Panc1 (cell line): ENCODE measurements at places on chromosomes 3 and 15. TPM values are rescaled to one million over a fixed set of nuclear protein-coding genes. Genes with fewer than 3 reads are reported as not detected.

- no peak for DNase-seq
Measured at GRCh38 chr3:112782491-112782890, 64.2 kb downstream of the CD200R1L start.

DNA sequence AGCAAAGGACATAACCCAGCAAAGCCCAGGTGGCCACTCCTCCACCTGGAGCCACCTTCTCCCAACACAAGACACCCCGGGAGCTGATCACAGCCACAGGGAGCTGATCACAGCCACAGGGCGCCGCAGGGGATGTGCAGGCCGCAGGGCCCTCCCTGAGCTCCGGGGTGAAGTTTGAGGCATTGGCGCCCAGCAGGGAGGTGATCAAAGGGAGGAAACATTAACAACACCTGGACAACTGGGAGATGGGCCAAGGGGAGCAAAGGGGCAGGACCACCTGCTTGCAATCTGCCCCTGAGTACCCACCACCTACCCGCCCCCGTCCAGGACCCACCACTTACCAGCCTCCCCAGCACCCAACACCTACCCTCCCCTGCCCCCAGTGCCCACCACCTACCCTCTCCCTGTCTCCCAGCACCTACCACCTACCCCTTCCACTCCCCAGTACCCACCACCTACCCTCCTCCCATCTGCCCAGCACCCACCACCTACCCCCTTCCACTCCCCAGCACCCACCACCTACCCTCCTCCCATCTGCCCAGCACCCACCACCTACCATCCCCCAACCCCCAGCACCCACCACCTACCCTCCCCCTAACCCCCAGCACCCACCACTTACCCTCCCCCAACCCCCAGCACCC is 2.4 kb downstream of the UROC1 start:
- DNase-seq, result no peak

DNA sequence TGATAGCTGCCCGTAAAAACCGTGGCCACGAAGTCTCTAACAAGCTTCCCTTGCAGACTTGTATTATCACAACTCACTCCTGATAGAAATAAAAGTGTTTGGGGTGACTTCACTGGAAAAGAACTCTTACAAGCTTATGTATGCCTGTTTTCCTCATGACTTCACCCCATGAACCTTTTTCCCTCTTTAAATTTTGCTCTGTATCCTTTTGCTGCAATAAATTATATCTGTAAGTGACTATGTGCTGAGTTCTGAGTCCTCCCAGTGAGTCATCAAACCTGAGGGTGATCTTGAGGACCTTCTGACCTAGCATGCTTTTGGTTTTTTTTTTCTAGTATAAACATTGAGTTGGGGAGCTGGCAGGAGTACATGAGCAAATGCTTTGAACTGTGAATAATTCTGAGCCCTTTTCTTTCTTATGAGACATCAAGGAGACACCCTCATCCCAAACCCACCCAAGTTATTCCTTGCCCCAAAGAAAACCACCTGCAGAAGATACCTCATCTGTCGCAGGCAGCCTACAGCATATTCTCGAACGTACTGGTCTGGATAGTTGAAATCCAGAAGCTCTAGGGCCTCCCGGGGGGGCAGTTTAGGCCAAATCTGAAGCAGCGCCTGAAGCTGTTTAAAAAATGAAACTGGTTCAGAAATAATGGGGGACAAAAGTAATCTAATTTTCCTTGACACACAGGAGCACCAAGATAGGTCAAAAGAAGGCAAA is 85.9 kb downstream of the FAIM start:
- DNase-seq, result peak; percentile 72

DNA sequence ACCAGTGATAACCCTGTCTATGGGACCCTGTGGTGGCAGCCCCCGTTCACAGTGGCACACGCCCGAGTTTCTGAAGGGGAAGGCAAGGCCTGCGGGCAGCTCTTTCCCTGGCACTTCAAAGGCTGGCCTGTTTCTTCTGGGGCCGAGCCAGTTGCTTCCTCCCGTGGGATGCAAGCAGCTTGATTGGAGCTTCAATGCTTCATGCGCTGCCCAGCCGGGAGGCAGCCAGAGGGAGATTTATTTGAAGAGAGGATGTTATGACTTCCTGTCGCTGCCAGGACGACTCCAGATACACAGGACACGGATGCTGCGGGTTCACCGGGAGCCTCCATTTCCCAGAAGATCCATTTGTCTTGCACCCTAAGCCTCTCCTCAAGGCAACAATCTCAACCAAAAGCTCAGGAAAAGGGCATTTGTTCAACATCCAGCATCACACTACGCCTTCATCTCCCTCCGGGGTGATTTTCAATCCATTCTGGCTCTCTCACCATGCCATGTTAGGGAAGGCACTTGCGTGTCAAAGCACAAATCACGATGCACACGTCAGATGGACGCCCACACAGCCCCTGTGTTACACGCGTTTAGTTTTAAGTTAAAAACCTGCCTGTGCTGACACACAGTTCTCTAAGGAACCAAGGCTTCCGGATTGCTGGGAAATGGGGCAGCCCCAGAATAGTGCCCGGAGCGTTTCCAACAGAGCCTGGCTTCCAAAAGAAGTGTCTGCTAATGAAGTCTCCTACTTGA is 330.2 kb downstream of the OCA2 start:
- DNase-seq, result no peak

- no peak for DNase-seq
Measured at GRCh38 chr3:45807133-45807532, 10.8 kb upstream of the SLC6A20 start.

DNA sequence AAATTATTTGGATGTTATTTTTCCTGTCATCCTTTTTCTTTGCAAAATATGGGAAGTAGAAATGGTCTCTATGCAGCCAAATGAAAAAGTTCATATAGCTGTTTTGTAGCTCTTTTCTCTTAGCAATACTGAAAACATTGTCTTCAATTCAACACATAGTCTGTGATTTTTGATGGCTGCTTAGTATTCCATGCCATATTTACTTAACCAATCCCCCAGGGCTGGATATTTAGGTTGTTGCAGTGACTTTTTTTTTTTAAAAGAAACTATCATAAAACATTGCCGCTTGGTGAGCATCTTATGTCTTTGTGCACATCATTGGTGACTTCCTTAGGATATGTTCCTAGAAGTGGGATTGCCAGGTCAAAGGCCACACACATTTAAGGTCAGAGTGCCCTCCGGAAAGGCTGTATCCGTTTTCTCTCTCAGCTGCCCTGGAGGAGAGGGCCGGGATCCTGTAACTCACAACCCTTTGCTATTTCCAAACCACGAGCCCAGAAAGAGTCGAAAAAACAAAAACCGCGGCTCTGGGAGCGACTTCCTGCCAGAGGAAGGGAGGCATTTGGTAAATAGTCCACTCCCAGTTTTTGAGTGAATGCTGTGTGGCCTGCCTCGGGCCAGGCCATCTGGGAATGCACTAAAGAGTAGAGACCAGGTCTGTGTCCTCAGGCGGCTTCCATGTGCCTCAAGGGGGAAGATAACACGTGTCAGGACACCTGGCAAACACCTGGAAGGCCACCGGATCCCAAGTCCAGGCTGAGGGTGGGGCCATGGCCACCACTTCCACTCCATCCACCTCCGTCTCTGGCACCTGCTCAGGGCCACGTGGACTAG is 41.9 kb downstream of the SMAD6 start:
- DNase-seq, result no peak

DNA sequence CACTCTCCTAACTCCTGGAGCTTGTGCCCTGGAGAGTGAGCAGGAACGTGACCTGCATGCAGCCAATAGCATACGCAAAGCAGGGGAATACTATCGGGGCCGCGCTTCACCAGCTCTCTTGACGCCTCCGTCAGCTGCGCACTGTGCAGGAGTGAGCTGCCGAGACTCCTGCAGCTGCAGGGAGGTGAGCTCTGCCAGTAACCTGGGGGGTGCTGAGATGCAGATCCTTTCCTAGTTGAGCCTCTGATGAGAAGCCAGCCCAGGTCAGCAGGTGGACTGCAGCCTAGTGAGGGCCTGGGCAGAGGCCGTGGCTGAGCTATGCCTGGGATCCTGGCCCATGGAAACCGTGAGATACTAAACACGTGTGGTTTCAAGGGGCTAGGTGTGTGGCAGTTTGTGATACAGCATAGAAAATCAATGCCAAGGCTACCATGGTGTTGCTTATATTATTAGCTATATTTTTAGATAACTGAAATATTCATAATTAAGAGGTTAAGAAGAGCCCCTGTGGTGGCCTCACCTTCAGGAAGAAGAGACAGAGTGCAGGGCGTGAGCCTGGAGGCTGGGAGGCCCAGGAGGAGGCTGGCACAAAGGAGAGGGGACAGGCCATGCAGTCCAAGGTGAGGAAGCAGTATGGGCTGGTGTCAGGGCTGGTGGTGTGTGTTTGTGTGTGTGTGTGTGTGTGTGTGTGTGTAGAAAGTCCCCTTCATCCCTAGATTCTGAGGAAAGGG is 5.9 kb upstream of the DNAJB8 start:
- DNase-seq, result no peak

DNA sequence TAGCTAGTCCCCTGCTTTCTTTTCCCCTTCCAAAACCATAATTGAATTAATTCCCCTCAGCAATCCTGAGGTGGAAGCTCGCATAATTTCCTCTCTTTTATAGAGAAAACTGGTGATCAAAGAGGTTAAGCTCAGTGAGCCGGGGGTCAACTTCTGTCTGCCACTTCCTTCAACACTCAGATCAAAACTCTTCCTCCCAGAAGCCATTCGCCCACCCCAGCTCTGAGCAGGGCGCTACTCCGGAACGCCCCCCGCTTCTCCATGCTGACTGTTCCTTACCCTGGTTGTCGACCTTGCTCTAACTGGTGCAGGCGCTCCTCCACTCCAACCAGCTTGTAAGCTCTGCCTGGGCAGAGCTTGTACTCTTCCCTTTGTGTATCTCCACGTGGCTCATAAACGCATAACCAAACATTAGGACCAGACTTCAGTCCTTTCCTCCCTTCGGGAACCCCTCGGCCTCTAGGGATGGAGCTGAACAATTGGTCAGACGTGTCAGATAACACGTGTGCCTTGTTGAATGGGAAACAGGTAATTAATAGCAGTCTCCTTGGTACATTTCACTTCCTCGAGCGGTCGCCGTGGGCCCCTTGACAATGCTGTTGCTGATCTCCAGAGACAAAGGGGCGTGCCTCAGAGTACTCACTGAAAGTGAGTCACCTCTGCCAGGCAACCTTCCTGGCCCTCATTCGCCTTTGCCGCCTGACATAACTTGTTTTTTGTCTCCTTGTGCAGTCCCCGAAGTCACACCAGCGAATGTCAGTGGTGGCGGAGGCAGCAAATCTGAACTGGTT is 71.8 kb downstream of the IL5RA start:
- no peak for DNase-seq

DNA sequence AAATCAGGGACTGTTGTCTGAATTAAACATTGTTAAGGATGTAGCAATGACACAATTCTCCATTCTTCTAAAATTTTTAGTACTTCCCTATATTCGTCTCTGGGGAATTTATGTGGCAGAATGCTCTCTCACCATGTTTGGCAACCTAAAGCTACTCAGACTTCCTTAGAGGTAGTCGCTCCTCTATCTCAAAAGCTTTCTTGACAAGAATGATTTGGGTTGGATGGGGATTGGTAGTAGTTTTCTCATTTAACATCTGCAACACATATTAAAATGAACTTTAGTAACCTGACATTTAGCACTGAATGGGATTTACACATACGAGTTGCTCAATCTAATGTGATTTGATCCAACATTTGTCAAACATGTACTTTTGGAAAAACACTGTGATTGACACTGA is 233.3 kb downstream of the RBMS3 start:
- DNase-seq, result no peak

DNA sequence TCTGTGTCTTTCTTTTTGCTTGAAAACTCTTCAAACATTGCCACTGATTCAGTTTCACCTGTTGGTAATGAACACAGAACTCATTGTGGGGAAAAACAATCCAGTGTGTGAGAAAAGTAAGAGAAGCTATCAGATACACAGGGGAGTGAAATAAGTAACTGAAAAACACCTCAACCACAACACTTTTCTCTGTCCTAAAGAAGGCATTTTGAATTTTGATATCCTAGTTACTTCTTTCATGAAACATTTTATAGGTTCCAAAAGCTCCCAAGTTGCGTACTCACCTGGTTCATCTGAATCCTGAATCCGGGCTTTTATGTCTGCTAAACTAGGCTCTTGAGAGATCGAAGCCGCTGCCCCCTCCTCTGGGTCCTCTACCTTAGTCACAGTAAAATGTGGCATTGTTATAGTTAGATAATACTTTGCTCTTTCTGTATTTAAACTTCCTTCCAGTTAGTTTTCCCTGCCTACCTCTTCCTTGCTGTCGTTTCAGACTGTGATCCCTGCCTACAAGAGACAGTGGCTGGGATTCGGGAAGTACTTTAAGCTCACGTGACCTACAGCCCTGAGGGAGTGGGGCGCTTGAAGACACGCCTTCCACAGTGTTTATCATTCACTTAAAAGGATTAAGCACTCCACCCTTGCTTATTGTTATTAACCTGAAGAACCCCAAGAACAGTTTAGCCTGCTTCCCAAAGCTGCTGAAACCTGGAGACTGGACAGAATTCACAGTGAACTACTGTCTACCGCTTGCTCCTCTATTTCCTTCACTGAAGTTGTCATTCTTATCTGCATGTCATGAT is 19.1 kb downstream of the SLC12A6 start:
- DNase-seq, result no peak

The C3orf70 gene
- total RNA-seq, result 0.10 TPM

The CSPG5 gene
- 3.2 TPM for total RNA-seq

The PLA2G4E gene
- total RNA-seq, result not detected

The ILDR1 gene
- not detected for total RNA-seq
